ENCODE measurements at places on chromosomes 12 and 14.

DNA sequence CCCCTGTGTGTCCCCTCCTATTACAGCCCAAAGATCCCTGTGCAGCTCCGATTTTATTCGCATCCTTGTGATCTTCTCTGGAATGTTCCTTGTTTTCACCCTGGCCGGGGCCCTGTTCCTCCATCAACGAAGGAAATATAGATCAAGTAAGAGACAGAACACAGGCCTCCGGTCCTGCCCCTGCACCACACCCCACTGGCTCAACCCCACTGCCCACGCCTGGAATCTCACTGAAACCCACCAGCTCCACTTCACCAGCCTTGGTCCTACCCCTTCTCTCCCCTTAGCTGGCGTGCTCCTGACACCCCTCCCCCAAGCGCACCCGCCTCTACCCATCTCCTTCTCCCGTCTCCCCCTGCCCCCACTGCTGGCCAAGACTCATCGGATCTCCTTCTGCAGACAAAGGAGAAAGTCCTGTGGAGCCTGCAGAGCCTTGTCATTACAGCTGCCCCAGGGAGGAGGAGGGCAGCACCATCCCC is 934 bp upstream of the TAPBPL start:
- DNase-seq: no peak

DNA sequence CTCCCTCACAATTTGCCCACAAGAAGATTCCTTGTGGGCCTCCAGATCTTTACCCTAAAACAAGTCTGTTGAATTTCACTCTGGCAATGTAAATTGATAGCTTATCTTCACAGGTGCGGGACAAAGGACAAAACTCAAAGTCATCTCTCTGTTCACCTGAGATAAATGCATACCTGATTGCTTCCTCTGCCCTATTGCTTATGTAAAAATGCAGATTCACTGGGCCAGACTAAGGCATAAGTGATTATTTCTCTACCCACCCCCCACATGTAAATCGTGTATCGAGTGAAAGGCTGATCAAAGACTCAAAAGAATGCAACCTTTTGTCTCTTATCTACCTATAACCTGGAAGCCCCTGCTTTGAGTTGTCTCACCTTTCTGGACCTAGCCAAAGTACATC is 316.8 kb downstream of the SSPN start:
- no peak for DNase-seq

DNA sequence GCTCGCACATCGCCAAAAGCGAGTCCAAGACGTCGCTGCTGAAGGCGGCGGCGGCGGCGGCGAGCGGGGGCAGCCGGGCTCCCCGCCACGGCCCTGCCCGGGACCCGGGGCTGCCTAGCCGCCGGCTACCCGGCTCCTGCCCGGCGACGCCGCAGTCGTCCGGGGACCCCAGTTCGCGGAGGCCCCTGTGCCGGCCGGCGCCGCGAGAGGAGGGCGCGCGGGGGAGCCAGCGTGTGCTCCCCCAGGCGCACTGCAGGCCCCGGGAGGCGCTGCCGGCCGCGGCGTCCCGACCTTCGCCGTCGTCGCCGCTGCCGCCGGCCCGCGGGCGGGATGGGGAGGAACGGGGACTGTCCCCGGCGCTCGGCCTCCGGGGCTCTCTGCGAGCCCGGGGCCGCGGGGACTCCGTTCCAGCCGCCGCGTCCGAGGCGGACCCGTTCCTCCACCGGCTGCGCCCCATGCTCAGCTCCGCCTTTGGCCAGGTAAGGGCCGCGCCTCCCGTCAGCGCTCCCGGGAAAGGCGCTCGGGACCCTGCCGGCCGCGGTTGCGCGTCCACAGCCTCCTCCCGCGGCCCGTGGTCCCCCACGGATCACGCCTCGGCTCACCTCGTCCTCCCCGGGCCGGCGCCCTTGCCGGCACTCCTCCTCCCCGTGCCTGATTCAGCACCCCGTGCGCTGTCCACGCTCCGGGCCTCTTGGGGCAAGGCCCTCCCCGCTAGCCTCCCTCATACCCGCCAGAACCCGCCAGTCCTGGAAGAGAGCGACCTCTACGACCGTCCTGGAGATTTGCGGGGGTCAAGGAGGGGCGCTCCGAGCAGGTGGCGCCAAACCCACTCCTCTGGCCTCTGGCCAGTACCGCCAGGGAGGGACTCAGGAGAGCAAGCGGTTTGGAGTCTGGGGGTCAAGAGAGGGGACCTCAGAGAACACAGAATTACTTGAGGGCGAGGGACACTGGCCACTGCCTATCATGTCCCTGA is 721 bp downstream of the CABP1 start:
- peak; percentile 52 for DNase-seq

- no peak for DNase-seq
These were observed 413.6 kb downstream of the BTG1 start for GRCh38 chr12:91732086-91732485.

DNA sequence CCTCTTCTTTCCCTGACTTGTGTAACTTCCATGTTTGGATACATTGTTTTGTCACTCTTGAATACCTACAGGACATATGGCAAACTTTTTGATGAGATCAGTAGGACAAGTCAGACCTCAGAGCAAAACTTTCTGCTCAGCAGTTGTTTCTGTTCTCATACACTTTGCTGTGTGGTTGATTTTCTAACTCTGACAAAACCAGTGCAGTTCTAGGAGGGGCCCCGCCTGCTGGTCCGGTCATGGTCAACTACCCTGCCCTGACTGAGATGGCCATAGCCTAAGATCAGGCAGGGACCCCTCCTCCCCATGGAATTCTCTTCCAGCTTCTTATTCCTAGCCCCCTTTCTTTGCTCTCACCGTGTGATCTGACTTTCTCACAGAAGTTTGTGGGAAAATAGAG is 92.8 kb downstream of the OTOGL start:
- DNase-seq: no peak

DNA sequence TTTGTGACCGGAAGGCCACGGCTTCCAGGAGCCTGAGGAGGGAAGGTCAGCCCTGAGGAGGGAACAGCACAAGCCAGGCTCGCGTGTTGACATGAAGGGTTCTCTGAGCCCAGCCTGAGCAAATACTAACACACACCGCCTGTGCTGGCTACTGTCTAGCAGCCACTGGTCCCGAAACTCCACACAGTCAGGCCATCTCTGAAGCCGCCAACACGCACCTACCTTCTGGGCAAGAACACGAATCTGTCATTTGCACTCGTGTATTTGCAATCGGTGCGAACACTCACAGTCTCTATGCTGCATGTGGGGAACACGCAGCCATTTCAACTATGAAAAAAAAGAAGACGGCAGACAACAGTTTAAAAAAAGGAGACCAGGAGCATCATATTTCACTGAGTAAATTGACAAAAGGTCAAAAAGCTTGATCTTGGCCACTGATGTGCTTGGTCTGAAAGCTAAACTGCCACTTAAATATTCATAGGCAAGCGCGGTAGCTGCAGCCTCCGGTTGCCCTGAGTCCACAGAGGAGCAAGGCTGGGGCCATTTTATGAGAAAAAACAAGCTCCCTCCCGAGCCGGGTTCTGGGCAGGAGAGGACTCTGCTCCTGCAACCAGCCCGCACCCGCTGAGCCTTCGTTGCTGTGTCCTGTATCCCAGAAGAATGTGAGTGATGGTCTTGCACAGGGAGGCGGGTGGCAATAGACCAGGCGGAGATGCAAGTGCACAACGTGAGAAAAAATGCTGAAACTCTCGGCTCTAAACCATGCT is 57.8 kb downstream of the RIMBP2 start:
- no peak for DNase-seq

DNA sequence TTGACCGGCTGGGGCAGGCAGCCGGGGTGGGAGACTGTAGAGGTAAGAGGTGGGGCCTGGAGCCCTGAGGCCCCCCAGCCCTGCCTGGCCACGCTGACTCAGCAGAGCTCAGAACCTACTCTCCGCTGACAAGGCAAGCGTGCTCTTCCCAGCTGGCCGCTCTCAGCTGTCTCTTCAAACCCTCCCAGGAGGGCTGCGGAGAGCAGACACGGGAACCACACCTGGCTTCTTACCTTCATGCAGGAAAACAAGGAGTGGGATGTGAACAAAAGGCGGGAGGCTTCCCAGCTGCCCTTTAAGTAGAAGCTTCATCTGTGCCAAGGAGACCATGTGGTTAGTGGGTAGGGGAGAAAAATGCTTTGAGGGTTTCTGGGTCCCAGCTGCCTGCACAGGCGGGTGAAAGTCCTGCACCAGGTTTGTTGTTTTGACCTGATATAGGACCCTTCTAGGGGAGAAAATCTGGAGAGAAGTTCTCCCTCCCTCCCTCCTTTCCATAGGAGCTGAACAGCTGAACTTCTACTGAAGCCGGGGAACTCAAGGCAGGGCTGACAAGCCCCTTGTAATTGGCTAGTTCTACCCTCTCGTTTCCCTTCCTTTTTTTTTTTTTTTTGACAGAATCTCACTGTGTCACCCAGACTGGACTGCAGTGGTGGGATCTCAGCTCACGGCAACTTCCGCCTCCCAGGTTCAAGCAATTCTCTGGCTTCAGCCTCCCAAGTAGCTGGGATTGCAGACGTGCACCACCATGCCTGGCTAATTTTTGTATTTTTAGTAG is 12.8 kb upstream of the TESC start:
- no peak for DNase-seq

DNA sequence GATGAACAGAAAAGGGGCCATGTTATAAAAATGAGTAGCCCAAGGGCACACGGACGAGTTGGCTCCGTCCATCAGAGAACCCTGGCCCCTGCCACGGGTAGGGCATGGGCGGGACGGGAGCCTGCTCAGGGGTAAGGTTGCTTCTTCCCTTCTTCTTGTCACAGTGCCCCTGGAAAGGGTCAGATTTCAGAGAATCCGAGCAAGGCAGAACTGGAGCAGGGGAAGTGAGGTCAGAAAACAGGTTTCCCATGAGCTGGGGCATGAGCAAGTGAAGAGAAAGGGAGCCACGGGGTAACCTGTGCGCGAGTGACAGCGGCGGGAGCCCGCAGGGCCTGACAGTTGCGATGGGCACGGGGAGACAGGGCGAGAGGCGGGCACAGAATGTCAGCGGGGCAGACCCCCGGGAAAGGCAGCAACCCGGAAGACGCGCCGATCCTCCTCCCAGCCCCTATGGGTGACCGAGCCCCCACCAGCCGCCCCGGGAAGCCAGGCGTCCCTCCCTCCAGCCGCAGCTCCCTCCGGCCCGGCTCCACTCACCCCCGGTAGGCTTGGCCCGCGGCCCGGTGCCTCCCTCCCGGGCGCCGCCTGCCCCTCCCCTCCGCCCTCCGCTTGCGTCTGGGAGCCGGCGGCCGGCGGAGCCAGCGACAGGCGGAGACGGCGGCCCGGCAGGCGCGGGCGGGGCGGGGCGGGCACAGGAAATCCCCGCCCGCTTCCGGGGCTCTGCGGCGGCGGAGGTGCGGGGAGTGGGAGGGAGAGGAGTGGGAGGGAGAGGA is at the start of gene ZNF641:
Gene ZNF641, minus strand, starts transcription at position 671 of the 773 bp plus-strand sequence. CDS start 2,829 bp downstream, outside the sequence.
- peak; percentile 65 for DNase-seq

DNA sequence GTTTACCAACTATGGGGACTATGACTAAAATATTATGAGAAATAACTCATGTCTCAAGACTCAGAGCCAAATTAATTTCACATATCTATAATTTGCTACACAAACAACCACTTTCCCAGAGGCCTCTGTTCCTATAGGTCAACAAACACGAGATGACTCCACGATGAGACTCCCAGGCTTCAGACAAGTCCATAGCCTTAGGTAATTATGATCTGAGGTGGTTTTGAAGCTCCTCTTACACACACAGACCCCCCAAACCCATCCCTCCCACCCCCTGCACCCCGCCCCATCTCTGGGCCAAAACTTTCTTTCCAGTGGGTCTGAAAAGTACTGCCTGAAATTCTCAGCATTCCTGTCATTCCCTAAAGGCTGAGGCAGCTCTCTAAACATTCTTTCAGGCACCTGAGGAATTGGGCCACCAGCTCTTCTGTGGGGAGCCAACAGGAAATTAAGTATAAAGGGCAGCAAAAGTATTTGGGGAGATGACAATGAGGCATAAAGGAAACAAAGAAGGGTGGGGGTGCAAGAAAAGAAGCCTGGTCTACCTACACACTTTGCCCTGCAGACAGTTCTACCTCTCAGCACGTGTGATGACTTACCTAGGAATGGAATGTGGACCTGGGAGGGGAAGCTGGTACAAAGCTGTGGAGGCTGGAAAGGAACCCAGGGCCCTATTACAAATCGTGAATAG is 143.6 kb downstream of the PAWR start:
- no peak for DNase-seq

DNA sequence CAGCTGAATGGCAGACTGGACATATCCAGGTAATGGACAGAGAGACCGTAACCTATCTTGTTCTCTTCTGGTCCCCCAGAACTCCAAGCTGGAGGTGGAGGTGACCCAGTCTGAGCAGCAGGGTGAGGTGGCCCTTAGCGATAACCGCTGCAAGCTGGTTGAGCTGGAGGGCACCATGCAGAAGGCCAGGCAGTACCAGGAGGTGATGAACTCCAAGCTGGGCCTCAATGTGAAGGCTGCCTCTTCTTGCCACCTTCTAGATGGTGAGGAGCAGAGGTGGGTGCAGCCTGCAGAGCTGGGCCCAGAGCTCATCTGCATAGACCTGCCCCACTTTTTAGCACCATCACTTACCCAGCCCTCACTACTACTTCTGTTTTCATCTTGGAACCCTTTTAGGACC is 7.2 kb upstream of the KRT86 start:
- DNase-seq: no peak

GRCh38 chr14:38138473-38139138 is 69.1 kb upstream of the SSTR1 start:
- no peak for DNase-seq

DNA sequence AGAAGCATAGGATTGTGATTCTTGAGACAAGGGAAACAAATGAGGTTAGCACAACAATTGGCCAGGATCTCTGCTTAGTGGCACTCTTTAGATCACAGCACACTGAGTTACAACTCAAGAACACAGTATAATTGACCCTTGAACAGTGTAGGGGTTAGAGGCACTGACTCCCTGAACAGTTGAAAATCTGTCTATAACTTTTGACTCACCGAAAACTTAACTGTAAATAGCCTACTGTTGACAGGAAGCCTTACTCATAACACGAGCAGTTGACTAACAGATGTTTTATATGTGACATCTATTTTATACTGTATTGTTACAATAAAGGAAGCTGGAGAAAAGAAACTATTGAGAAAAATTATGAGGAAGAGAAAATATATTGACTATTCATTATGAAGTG is 296.1 kb downstream of the RERGL start:
- no peak for DNase-seq

DNA sequence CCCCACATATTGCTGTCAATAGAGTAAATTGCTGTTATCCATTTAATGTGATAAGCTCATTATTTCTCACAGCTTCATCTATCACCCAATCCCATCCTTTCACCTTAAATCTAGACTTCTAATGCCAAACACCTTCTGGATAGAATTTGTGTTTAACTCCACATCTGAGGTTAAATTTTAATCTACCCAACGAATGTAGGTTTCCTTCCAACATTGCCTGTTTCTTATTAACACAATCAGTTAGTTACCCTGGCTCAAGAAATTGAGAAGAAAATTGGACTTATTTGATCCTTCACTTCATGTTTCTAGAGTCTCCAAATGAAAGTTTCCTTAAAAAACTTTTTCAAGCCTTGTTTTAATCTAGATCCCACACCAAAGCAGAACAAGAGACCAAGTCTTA is 67.3 kb downstream of the PTPRO start:
- no peak for DNase-seq

DNA sequence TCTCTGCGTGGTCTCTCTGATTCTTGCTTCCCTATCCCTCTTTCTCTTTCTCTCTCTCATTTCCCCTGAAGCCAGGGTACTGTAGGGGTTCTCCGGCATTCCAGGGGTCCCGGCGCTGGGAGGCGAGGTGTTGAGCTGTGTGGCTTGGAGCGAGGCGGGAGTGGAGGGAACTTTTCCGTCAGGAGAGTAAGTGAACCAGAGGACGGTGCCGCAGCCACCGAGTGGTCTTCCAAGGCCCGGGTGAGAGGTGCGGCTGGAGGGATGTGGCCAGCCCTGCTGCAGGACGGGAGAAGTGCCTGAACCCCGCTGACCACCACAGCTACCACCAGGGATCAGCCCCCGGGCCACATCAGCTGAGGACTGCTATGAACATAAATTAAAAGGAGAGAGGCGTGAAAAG is 68.2 kb upstream of the FAM181A start:
- no peak for DNase-seq

Data from HuH-7.5 (cell line).